Activated CD4-positive, alpha-beta T cell treated with anti-CD3 and anti-CD28 coated beads, Interleukin-2, amount 10 ng/mL, durations not matched to agents 7 days and 5 days (primary cell): ENCODE measurements at places on chromosomes 2 and 18. TPM values are rescaled to one million over a fixed set of nuclear protein-coding genes. Genes with fewer than 3 reads are reported as not detected.

DNA sequence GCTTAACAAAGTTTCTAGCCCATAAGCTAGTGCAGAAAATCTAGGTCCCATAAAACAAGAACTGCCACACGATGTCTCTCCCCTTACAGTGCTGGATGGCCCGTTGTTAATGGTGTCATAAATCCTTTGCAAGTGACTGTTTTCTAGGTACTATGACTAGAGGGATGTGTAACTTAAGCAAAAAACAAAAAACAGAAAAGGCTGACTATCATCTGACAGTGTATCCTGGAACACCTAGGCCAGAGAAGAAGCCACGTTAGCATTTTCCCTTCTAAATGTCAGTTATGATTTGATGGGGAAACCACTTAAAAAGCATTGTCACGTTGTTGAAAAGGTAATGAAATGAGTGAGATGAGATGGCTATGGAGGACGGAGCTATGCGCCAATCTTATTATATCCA, 2.4 kb downstream of the CASP8 start:
- H3K27me3 ChIP-seq: no peaks in the 10 kb centered on the region
- peak; percentile 26 for DNase-seq

The RNU2-63P gene
- total RNA-seq: 1.9 TPM

The QPCT gene
- total RNA-seq: not detected

DNA sequence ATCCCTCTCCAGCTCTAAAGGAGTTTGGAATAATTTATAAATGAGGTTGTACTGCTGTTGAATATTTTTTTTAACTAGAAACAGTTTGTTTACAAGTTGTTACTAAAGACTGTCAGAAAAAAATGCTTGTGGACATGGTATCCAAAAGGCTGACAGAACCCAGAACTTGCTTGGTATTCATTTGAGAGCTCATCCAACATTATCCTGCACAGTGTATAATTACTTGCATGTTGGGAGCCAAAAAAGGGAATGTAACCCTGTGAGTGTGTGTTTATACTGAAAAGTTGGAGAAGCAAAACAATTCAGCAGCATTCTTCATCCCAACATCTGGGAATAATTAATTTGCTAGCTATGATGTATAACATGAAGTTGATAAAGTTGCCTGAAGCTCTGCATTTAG, 42.1 kb upstream of the EHBP1 start:
- no peak overlapping the region for H3K4me3 ChIP-seq
- no peaks in the 10 kb centered on the region for H3K36me3 ChIP-seq
- DNase-seq: no peak

DNA sequence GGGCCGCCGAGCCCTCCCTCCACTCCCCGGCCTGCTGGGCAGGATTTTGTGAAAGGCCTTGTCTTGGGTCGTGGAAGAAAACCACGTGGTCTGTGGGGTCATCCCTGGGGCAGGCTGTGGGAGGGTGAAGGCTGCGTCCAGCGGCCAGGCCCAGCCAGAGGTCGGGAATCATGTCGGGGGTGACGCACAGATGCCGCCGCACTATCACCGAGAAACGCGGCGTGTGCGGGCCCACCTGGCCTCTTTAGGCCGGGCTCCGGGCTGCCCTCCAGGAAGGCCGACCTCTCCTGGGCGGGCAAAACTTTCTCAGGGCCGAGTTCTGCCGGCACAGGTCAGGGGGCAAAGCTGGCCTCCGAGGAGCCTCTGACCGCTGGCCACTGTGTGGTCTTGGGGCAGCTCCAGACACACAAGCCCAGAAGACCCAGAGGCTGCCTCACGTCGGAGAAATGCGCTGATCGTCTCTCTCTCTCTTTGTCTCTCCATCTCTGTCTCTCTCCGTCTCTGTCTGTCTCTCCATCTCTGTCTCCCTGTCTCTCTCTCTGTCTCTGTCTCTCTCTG, 28.4 kb downstream of the NFATC1 start:
- H3K27me3 ChIP-seq: no peaks in the 10 kb centered on the region
- peaks cover 16% of the 10 kb centered on the region for H3K4me1 ChIP-seq
- no peak overlapping the region for H3K4me3 ChIP-seq
- peaks cover 8% of the 10 kb centered on the region for H3K36me3 ChIP-seq
- DNase-seq: no peak
